ENCODE measurements at places on chromosomes 13 and 19. TPM values are rescaled to one million over a fixed set of nuclear protein-coding genes. Genes with fewer than 3 reads are reported as not detected.

GRCh38 chr13:112708560-112709240, 18.9 kb downstream of the ATP11A start:
- no peak for DNase-seq

- DNase-seq: no peak
These were observed 28.2 kb upstream of the FXYD3 start for GRCh38 chr19:35087393-35087792.

ECSIT gene
- 54.1 TPM for polyA plus RNA-seq

NCCRP1 gene
- 0.26 TPM for polyA plus RNA-seq

DNA sequence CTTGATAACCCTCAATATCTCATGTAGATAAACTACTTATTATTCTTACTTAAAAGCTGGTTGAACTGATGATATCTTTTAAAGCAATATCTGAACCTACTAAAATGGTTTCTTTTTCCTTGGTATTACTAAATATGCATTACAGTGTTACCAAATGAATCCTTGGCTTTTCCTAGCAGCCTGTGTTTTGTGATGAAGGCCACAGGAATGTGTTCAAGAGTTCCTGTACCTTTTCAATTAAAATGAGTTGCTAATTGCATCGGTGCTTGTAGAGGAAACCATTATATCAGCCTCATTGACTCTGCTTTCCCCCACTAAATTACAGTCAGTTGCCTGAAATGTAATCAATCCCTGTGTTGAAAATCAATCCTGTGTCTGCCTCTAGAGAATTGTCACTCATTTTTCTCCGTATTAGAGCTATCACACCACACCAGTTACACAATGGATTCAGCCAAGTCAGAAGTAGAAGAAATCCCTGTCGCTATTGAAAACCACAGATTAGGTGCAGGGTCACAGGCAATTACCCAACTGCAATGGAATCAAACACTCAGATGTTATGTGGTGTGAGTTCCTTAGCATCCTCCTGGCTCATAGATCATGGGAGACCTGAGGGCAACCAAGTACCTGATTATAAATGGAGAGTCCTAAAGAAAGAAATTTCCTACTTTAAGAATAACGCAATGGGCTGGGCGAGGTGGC, 13.3 kb downstream of the FAM216B start:
- DNase-seq: no peak

- DNase-seq: peak; percentile 60
These were observed 96.2 kb upstream of the RFC3 start for GRCh38 chr13:33721724-33722123.

DNA sequence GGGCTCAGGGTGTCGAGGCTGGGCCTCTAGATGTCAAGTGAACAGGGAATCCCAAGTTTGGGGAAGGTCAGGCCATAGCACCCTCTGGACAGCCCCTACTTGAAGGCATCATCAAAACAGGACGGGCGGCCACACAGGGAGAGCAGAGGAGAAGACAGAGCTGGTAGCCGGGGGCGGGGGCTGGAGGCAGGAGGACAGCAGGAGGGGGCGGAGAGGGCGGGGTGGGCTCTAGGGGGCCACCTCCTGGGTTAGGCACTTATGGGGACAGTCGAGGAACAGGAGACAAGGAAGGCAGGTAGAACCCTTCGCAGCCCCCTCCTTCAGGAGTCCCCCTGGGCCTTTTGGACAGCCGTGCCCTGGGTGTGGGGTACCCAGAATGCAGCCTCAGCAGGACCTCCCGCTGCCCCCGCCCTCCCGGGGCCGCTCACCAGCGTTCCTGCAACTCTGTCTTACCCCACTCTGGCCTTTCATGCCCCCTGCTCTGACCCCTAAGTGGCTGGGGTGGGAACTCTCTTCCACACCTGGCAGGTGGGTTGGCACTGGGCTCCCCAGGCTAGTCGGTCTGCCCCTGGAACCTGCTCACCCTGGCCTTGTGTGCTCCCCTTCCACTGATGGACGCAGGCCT, 5.8 kb downstream of the SSBP4 start:
- no peak for DNase-seq

BRME1 gene
- polyA plus RNA-seq: 3.7 TPM

KLF12 gene
- 19.6 TPM for polyA plus RNA-seq

All from hindlimb muscle (tissue), 1 donor.